Right renal cortex interstitium (tissue), 3 donors: ENCODE measurements at places on chromosomes 4 and X. TPM values are rescaled to one million over a fixed set of nuclear protein-coding genes. Genes with fewer than 3 reads are reported as not detected.

AR gene
- polyA plus RNA-seq, result 4.0 TPM

GRCh38 chr4:73841243-73841925, 4.9 kb downstream of the CXCL6 start:
- no peak for DNase-seq

DNA sequence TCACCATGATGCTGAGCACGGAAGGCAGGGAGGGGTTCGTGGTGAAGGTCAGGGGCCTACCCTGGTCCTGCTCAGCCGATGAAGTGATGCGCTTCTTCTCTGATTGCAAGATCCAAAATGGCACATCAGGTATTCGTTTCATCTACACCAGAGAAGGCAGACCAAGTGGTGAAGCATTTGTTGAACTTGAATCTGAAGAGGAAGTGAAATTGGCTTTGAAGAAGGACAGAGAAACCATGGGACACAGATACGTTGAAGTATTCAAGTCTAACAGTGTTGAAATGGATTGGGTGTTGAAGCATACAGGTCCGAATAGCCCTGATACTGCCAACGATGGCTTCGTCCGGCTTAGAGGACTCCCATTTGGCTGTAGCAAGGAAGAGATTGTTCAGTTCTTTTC, 4.0 kb downstream of the HNRNPH2 start:
- no peak for DNase-seq

- no peak for DNase-seq
These were observed 26.6 kb upstream of the MAML3 start for GRCh38 chr4:140180577-140180976.

DNA sequence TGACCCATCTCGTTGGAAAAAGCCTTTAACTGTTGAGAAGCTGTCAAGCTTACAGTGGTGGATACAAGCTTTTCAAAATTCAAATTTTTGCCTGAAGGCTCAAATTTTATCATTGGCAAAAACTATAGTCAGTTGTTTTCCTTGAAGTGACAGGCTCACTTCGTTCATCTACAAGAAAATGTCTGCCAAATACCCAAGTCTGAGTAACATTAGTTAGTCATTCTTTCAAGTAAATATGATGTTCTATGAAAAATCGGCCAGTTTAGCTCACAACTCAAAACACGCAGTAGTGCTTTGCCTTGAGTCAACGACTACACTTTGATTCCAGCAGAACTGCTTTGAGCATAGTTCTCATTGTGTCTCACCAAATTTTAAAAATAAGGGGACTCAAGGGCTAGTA, 170.3 kb upstream of the MAMLD1 start:
- no peak for DNase-seq

DNA sequence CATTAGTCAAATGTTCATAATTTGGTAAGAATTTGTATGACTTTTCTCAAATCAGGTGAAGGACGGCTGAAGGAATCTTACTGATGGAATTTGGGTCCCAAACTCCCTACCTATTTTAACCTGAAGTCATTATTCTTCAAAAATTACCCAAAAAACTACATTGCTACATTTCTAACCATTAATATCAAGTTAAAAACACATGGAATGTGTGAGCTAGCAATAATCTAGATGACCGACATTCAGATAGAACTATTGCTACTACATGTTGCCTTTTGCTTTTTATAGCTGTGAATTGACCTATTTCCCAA, 25.3 kb upstream of the WWC2 start:
- DNase-seq, result no peak

- no peak for DNase-seq
These were observed 24.4 kb upstream of the SLC25A43 start for GRCh38 chrX:119374736-119375135.

DNA sequence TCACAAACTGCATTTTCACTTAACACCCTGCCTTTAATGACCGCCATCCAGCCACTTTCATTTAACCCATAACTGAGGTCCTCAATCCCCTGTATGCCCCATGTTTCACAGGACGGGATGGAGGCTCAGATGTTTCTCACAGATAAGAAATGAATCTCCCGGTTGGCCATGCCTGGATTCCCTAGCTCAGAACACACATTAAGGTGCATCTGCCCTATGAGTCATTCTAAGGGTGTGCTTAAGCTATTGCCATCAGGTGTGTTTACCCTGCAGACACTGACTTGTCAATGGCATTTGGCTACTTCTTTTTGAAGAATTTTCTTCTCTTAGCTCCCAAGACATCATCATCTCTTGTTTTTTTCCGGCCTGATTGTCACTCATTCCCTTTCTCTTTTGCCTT, 222.6 kb upstream of the SMIM31 start:
- DNase-seq, result no peak
